Right kidney (tissue), 9 donors: ENCODE measurements at places on chromosomes 2 and 18.

GRCh38 chr2:218873359-218874194 is 7.1 kb upstream of the WNT10A start:
- no peak for DNase-seq

DNA sequence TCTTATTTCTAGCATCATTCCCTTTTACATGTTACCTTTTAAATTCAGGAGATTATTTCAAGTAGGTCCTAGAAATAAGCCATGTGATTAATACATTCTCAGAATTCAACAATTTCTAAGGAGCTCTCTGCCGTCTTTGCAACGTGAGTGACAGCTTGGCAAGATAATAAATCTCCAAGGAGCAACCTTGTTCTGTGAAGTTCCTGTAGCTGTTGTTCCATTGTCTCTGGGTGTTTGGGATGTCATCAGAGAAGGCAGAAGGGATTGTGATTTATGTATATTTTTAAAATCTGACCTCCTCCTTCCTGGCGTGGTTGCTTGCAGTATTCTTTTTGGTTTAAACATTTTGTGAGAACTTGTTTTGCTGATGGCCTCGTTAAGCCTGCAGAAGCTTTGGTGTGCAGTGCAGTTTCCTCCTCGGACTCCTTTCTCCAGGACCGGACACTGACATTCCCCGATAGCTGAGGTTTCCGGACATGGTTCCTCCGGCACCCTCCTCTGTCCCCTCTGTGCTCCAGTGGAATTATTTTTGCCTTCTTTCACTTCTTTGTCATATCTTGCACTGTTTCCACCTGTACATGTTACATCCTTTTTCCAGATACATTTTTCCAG is 33.7 kb downstream of the RAMP1 start:
- no peak for DNase-seq

DNA sequence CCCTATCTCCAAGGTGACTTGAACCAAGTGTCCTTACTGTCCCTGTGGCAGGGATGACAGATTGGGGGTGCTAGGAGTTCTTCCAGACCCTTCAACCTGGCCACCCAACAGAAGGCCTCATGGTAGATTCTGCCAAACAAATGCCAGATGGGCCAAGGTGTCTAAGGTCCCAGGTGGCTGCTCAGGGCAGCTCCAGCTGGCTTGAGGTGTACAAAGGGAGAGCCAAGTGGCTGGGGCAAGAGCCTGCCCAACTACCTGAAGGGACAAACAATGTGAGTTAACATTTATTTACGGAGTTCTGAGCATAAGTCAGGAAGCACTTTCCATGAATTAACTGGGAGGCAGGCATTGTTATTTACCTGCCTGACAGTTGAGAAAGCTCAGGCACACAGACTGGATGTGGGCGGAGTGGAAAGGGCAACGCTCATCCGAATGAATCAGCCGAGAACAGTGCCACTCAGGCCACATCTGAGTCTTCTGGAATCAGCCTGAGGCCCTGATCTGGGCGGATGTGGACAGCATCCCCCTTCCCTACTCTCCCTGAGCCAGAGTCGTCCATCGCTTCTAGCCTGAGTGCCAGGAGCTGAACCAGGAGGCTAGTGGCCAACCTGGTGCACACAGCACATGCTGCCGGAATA is 4.4 kb upstream of the KCNIP3 start:
- DNase-seq = no peak

DNA sequence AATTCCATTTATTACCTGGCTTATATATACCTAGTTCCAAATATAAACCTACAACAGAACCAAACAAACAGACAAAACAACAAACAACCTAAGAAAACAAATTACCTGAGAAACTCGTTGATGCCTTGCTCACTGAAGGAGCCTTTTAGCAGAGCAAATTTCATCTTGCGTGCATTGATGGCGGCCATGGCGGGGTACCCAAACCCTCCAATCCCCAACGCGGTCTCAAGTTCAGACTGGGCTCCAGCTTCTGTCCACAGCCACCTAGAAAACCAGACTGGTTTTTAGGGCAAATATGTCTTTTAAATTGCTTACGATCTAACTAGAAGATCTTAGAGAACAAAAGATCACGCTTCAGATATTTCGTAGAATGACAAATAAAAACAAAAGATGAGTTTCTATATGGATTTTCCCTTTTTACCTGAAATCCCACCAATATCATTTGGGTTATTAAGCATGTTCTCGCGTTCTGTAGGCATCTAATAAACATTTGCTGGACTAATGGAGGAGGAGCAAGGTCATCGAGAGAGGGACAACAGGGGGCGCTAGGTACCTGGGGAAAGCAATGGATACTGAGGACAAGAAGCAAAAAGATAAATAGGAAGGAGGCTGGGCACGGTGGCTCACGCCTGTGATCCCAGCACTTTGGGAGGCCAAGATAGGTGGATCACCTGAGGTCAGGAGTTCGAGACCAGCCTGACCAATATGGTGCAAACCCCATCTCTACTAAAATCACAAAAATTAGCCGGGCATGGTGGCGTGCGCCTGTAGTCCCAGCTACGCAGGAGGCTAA is 25.2 kb downstream of the PDIA6 start:
- DNase-seq = no peak

DNA sequence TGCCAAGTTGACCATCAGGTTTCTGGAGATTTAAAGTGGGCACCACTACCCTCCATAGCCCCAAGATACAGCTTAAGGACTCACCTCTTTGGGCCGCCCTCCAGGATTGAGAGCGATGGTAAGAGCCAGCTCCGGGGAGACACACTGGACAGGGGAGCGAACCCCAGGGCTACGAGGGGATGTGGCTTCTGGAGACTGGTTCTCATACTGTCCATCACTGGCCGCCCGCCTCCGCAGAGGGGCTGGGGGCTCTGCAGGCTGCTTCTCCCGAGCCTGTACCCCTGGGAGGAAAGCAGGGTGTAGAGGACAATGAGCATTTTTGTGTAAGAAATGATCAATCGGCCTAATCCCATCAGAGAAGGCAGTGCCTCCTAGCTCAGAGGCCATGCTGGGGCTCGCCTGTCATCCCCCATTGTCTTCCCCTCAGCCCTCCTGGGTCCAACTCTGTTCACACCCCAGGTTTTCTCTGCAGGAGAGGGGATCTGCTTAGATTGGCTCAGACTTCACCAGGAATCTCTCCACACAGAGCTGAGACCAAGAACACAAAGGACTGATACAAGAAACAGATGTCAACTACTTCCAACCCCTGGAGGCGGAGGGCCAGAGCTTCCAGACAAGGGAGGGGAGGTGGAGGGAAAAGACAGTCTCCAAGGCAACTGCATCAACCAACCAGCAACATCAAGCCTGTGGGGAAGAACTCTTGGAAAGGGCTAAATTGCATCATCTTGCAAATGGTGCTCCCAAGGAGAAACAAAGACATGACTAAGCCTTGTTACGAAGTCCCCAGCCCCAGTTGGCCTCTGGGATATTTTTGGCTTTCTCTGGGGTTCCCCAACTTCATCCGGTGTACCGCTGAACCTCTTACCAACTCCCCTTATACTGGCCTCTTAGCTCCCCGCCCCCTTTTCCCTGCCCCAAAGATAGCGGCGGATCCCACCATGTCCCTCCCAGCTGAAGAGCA is 166.6 kb downstream of the TNS1 start:
- no peak for DNase-seq

DNA sequence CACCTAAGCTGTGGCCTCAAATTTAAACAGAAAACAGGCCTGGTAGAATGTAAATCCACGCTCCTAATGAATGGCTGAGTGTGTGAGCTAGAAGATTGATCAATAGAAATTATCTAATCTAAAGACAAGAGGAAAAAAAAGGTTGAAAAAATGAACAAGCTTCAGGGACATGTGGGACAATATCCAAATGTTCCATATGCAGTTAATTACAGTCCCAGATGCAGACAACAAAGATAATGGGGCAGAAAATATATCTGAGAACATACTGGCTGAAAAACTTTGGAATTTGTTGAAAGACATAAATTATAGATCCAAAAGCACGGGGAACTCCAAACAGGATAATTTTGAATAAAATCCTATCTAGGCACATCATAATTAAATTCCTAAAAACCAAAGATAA is 186.7 kb upstream of the SIX2 start:
- no peak for DNase-seq

DNA sequence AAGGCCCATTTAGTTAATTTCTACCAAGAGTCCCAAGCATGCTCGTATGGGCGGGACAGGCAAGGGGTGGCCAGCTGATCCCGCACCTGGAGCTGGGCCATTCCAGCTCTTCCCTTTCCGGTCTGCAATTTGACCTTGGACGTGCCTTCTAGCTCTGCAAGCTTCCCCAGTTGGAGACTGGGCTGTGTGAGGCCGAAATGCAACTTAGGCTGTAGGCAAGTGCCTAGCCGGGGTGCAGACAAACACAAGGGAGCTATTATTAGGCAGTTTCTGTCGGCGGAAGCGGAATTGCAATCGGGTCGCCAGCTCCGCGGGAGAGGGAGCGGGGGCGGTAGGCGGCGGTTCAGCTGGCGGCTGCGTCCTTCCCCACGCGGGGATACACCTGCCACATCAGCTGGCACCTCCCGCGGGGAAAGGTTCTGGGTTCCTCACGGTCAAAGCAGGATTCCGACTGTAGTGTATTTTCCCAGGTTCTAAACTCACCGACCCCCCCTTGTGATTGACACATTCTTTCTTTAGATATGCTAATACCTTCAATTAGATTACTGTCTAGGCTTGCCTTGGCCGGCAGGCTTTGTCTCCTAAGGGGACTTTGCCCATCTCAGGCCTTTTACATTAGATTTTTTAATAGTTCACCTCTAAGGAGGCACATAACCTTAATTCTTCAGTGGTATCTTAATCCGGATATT is 17.1 kb upstream of the ZNF532 start:
- DNase-seq = peak; percentile 30

- DNase-seq = no peak
Observed at GRCh38 chr18:8824846-8825245, 119.5 kb downstream of the MTCL1 start.

DNA sequence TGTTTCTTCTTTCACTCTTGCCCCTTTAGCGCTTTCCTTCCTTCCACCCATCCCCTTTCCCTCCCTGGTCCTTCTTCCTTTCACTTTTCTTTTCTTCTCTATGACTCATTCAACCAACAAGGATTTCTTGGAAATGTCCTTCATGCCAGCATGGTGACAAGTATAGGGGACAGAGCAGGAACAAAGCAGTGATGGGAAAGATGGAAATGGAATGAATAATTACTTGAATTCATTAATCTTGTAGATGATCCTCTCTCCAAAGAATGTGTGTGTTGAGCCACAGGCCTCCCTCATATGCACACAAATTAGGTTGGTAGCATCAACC is 1.5 kb downstream of the VAMP5 start:
- DNase-seq = no peak

GRCh38 chr2:25831746-25832449 is 46.4 kb downstream of the ASXL2 start:
- no peak for DNase-seq

- DNase-seq = no peak
Observed at GRCh38 chr2:233935426-233935825, 18.3 kb downstream of the TRPM8 start.

- DNase-seq = peak; percentile 6
Observed at GRCh38 chr2:17918789-17919188, 40.3 kb downstream of the KCNS3 start.

GRCh38 chr18:10036479-10036878 is 122.7 kb downstream of the VAPA start:
- no peak for DNase-seq

- DNase-seq = no peak
Observed at GRCh38 chr2:197873293-197873701, 68.9 kb downstream of the PLCL1 start.

DNA sequence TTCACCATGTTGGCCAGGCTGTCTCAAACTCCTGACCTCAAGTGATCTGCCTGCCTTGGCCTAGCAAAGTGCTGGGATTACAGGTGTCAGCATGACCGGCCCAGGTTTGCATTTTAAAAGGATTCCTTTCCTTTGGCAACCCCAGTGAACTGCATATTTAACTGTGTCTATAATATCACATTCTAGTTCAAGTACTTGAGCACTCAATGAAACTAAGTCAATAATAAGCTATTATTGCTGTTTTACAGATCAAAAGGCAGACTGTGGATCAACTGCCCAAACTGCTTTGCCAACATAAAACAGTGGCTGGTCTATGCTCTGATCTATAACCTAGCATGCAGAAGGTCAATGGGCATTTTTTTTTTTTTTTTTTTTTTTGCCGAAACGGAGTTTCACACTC is 144.5 kb downstream of the USP34 start:
- no peak for DNase-seq

DNA sequence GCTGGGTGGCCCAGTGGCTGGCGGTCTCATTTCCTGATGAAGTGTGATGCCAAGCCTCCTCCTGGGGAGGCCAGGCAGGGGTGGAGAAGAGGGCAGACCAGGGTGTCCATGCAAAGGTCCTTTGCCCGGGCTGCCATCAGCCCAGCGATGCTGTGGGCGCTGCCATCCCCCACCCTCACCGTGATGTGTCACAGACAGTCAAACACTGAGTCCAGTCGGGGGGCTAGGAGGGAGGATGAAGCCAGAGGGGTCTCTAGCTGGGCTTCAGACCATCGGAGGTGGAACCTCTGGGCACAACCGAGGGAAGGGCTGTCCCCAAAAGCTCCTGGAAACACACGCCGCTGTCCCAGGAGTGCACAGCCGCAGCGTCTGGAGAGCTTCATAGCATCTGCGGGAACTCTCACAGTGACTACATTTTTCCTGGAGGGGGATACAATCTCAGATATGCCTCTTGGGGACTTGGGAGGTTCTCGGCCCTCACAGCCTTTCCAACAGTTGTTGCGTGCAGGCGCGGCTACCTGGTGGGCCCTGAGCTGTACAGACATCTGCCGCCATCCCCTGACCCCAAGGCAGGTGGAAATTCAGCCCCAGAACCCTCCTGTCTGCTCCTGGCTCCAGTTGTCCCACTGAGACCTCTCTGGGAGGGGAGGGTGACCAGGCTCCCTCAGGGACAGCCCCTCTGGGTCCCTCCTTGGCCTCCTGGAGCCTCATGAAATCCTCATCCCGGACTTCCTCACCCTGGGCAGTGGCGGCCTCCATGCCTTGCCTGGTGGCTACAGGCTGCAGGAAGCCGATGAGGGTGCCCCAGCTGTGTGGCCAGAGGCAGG is 26.5 kb upstream of the OTOS start:
- no peak for DNase-seq

DNA sequence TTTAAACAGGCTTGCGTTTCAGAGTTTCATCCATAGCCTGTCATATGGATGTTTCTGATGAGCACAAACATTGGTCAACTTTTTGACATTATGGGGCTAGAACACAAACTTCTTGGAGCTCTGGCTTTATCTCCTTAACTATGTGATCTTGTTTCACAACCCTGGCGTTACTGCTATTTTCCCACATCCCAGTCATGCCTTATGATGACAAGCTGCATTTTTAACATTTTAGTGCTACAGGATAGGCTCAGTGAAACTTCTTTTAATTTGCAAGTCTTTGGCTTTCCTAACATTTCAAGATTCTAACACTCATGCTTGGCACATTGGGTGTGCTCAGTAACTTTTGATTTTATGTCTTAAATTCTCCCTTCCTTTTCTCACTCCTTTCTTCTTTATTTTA is 21.0 kb upstream of the PDE1A start:
- DNase-seq = no peak

DNA sequence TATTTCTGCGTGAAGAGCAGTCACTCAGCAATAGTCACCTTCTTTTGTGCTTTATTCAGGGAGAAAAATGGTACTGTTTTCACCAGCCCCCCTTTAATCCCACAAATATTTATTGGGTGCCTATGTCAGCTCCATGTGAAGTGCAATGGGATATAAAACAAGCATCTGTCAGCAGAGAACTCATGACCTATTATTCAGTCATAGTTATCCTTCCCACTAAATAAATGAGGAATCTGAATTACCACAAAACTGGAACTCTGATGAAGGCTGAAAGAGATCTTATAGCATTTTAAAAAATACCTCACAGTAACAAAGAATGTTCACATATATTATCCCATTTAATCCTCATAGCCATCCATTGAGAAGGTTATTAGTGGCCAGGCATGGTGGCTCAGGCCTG is 45.8 kb downstream of the DHX57 start:
- DNase-seq = no peak

GRCh38 chr2:30777661-30778505 is 29.4 kb downstream of the CAPN13 start:
- no peak for DNase-seq
